Stimulated activated CD4-positive, alpha-beta T cell treated with anti-CD3 and anti-CD28 coated beads, Interleukin-15, amount 100 ng/mL, for 1 hour (primary cell): ENCODE measurements at places on chromosomes 16 and 17.

GRCh38 chr16:72935896-72936295 is 112.0 kb downstream of the ZFHX3 start:
- no peak for DNase-seq

DNA sequence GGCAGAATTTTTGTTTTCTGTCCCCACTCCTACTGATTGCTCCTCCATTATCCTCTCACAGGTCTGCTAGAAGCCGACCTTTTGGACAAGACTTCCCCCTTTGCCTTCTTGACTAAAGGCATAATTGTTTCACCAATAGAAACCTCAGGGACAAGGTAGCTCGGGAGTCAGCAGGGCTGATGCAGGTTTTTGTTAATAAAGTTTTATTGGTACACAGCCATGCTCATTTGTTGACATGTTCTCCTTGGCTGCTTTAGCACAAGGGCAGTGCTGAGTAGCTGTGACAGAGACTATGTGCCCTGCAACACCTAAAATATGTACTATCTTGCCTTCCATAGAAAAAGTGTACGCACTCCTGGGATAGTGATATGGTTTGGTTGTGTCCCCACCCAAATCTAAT is 271.6 kb downstream of the XYLT1 start:
- DNase-seq = no peak

DNA sequence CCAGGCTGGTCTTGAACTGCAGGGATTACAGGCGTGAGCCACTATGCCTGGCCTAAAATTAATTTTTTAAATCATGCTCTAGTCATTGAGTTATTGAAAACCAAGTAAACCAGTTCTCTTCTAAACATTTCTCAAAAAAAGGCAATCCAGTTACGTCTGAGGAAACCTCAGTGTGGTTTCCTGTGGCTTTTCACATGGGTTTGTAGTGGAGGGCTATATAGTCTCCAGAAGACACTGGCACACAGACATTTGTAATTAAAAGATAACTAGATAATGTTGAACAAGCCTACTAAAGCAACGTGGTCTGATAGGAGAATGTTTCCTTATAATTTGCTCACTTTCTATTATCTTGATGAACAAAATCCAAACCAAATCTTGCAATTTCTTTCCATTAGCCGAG is 5.2 kb upstream of the TOB1 start:
- DNase-seq = no peak

DNA sequence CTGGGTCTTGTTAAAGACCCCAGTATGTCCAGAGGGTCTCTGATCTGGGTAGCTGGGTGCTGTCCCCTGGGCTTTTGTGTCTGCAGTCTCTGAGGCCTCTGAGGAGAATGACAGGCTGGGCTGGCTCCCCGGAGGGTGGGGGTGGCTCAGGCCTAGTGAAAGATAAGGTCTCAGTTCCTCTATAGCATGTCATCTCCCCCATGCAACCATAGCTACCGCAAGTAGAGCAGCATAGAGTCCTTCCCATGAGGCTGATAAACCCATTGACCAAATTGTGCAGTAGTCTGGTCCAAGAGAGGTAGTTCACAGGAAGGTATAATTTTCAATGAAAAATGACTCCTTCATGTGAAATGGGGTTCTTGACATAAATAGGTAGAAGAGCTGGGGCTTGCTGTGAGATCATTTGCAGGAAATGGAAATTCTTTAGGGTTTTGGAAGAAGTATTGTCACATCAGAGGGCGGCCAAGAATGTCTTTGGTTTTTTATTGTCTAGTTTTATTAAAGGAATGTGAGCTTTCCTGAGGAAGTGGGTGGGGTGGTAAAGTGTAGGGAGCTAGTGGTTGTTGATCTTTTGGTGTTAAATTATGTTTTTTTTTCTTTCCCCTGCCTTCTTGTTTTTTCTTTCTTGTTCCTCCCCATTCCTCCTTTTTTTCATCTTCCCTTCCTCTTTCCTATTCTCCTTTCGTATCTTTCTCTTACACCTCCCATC is 21.0 kb downstream of the SLC7A6OS start:
- DNase-seq = no peak

- DNase-seq = no peak
Measured at GRCh38 chr17:4580291-4580690, 4.0 kb upstream of the SMTNL2 start.
